Fibroblast of lung (primary cell): ENCODE measurements at places on chromosomes 12 and 14. TPM values are rescaled to one million over a fixed set of nuclear protein-coding genes. Genes with fewer than 3 reads are reported as not detected.

The IL26 gene
- 0.07 TPM in 1 of 2 replicates, not detected in the other for polyA plus RNA-seq

The KRT78 gene
- not detected in 2 replicates for polyA plus RNA-seq

The TMEM121 gene
- 0.30 and 0.45 TPM in 2 replicates for polyA plus RNA-seq

The PLEKHG7 gene
- polyA plus RNA-seq, result not detected in 2 replicates

The CACNA2D4 gene
- 0.47 and 0.68 TPM in 2 replicates for polyA plus RNA-seq

The TDRD9 gene
- polyA plus RNA-seq, result 0.28 and 0.63 TPM in 2 replicates

The ASIC1 gene
- polyA plus RNA-seq, result 2.6 and 3.9 TPM in 2 replicates

The KRT5 gene
- 0.81 and 0.82 TPM in 2 replicates for polyA plus RNA-seq

The GARIN6 gene
- not detected in 2 replicates for polyA plus RNA-seq

The GPR132 gene
- polyA plus RNA-seq, result not detected in 2 replicates

The OR4K1 gene
- polyA plus RNA-seq, result not detected in 2 replicates

The GLT1D1 gene
- not detected in 2 replicates for polyA plus RNA-seq

The NTF3 gene
- polyA plus RNA-seq, result 11.2 and 12.5 TPM in 2 replicates

The DEGS2 gene
- not detected in 2 replicates for polyA plus RNA-seq

The PMCH gene
- polyA plus RNA-seq, result not detected in 2 replicates

The XRCC3 gene
- 4.9 and 10.7 TPM in 2 replicates for polyA plus RNA-seq

The SYCP3 gene
- polyA plus RNA-seq, result 0.02 TPM in 1 of 2 replicates, not detected in the other

The RTL1 gene
- polyA plus RNA-seq, result not detected in 2 replicates

The ZNF891 gene
- 0.27 and 0.52 TPM in 2 replicates for polyA plus RNA-seq

The CAPZA3 gene
- not detected in 2 replicates for polyA plus RNA-seq

The MDGA2 gene
- polyA plus RNA-seq, result not detected in 2 replicates

The MAGOHB gene
- polyA plus RNA-seq, result 29.8 and 48.6 TPM in 2 replicates

The GLIPR1L1 gene
- polyA plus RNA-seq, result not detected in 2 replicates

The RIMBP2 gene
- not detected in 2 replicates for polyA plus RNA-seq

The IRAK3 gene
- 3.2 and 4.5 TPM in 2 replicates for polyA plus RNA-seq

The HOXC9 gene
- polyA plus RNA-seq, result 0.21 and 0.24 TPM in 2 replicates

The OR4Q2 gene
- not detected in 2 replicates for polyA plus RNA-seq

The GAS2L3 gene
- 13.2 and 20.3 TPM in 2 replicates for polyA plus RNA-seq

The SDSL gene
- polyA plus RNA-seq, result 5.1 and 5.6 TPM in 2 replicates

The BTBD7 gene
- 23.2 and 25.9 TPM in 2 replicates for polyA plus RNA-seq

The CFAP54 gene
- 0.62 and 0.93 TPM in 2 replicates for polyA plus RNA-seq

The OR6C2 gene
- polyA plus RNA-seq, result not detected in 2 replicates

The KCNC2 gene
- not detected in 2 replicates for polyA plus RNA-seq

The KSR2 gene
- polyA plus RNA-seq, result not detected in 2 replicates

The MGAT4C gene
- polyA plus RNA-seq, result not detected in 2 replicates

The OR5AU1 gene
- polyA plus RNA-seq, result not detected in 2 replicates

The CMTM5 gene
- 0.08 TPM in 1 of 2 replicates, not detected in the other for polyA plus RNA-seq

The IRF2BPL gene
- polyA plus RNA-seq, result 9.8 and 13.1 TPM in 2 replicates

The ANKS1B gene
- polyA plus RNA-seq, result 0.11 and 0.15 TPM in 2 replicates

The DDHD1 gene
- polyA plus RNA-seq, result 11.7 and 13.6 TPM in 2 replicates

The C2CD5 gene
- 19.0 and 26.6 TPM in 2 replicates for polyA plus RNA-seq

The CLMN gene
- 0.26 and 2.7 TPM in 2 replicates for polyA plus RNA-seq

The DCN gene
- 2,179 and 4,941 TPM in 2 replicates for polyA plus RNA-seq

The CDCA3 gene
- 9.4 and 56.9 TPM in 2 replicates for polyA plus RNA-seq

The RNASE7 gene
- not detected in 2 replicates for polyA plus RNA-seq

The P2RX2 gene
- polyA plus RNA-seq, result not detected in 2 replicates

The RERGL gene
- 0.09 TPM in 1 of 2 replicates, not detected in the other for polyA plus RNA-seq

The RAD51AP1 gene
- 11.0 and 28.9 TPM in 2 replicates for polyA plus RNA-seq

The FAM181A gene
- polyA plus RNA-seq, result not detected in 2 replicates
